ENCODE measurements at places on chromosomes 12 and 14.
A peak's percentile ranks its signal among the peaks of the same experiment; 100 is the strongest.

- ATAC-seq, result peak; percentile 89
Measured at GRCh38 chr12:30599608-30600007, 96.1 kb downstream of the IPO8 start.

GRCh38 chr14:59117754-59118528 lies 70.5 kb upstream of the DAAM1 start:
- ATAC-seq, result no peak

GRCh38 chr12:109632342-109632741 lies 58.7 kb downstream of the MVK start:
- no peak for ATAC-seq

GRCh38 chr14:104446611-104447010 lies 133.0 kb upstream of the C14orf180 start:
- no peak for ATAC-seq

GRCh38 chr12:2648406-2648805 lies 146.4 kb upstream of the FKBP4 start:
- no peak for ATAC-seq

DNA sequence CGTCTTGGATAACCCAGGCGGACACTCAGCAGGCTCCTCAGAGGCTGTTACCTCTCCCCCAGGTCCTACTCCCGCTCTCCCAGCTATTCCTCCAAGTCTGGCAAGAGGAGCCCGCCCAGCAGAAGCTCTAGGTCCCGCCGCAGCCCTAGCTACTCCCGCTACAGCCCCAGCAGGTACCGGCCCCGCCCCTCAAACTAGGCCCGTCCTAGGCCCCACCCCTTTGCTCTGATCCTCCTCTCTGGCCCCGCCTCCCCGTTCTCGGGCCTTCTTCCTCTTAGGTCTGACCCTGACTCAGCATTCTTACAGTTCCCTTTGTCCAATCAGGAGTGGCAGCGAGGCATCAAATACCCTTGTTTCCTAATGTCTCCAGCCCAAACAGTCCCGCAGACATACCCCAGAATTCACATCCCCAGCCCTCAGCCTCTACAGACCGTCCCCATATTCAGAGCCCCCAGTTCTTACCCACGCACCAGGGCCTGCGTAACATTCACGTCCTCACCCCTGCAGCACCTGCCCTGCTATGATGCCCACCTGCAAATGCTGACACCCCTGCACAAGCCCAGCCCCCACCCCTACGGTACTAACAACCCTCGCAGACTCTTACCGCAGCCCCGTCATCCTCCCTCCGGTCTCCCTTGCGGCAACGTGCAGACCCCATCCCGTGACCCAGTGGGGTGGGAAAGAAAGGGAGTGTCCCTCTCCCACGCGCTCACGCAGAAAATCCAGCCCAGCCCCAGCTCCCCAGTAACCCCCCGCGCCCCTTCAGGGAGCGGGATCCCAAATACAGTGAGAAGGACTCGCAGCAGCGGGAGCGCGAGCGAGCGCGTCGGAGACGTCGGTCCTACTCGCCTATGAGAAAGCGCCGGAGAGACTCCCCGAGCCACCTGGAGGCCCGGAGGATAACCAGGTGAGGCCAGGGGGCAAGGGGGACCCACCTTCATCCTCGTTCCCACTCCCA lies 25.0 kb upstream of the HSPB8 start:
- ATAC-seq, result peak; percentile 79

DNA sequence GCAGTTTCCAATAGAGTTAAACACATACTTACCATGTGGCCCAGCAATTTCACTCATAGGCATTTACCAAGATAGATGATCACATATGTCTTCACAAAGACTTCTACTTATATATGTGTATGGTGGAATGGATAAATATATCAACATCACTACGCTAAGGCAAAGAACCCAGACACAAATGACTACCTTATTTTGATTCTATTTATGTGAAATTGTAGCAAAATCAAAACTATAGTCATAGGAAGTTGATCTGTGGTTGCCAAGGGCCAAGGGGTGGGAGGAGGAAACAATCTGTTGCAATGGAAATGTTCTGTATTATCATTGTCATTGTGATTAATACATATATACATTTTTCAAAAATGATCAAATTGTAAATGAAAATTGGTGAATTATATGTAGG lies 47.7 kb upstream of the ANP32D start:
- ATAC-seq, result no peak

DNA sequence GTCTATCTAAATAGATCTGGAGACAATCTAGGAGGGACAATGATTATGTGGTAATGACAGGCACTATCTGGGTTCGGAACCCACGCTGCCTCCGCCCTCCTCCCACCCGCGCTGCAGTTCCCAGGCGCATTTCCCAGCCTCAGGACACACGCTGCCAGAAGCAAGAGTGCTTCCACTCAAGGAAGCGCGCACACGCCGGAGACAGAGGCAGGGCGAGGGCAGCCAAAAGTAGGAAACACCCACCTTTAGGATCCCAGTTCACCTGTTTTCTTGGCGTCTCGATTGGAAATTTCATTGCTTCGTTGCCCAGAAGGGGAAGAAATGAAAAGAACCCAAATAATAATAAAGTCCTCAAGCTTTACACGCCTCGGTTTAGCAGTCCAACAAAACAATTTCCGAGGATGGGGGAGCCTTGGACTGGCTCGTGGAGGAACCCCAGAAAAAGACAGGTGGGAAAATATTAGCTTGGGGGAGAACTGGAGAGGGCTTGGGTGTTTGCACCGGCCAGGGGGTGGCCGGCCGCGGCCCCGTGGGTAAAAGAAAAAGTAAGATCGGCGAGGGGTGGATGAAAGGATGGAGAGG lies 474 bp downstream of the KCNK10 start:
- no peak for ATAC-seq

DNA sequence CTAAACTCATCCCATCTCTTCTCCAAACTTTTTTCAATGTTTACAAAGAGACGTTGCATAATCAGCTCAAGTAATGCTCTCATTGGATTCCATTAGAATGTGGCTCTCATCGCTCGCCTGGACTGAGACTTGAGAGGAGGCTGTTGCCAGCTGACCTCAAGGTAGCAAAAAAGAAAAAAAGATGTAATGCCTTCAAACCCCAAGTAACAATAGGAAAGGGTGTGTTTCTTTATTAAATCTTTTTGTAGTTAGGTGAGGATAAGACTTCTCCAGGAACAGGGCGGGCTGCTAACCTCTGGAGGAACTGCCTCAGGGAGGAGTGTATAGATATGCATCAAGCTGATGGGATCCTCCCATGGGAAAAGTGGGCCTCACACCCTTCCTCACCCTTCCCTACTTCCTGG lies 956 bp upstream of the PTHLH start:
- ATAC-seq, result peak; percentile 18

GRCh38 chr12:106097011-106097410 lies 41.7 kb downstream of the NUAK1 start:
- ATAC-seq, result peak; percentile 72

DNA sequence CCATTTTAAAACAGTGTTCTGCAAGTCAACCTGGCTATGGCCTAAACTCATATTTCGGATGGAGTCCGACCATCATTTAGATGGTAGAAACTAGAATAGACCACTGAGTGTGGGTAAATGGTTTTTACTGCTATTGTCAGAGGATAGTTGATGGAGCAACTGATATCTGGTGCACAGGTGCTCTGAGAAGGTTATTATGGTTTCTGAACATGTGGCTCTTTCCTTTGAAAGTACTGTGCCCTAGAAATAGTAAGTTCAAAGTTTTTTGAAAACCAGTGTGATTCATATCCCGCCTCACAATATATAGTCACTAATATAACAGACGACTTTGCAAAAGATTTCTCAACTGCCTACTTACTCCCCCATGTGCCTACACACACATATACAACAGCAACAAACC lies 64.4 kb upstream of the BTG1 start:
- ATAC-seq, result no peak

DNA sequence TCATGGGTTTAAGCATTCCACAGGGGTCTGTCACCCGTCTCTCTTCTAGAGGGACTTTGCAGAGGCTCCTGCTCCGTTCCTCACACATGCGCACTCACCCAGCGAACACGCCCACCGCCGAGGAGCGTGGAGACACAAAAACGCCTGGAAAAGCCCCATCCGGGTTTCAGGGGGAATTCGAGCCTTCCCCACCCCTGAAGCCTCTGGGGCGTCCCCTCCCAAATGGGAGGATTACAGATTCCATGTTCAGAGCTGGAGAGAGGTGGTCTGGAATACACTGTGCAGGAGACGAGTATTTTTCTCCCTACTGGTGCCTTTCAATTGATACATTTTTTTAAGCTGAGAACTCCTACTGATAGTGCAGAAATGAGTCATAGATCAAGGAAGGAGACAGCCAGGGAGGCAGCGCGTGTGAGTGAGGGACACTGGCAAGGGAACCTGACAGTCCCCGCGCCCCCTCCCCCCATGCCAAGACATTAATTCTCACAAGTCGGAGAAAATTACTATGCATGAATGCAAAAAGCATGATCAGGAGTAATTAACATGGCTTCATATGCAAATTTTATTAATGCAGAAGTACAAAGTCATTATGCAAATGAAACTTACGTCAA lies 36.9 kb downstream of the BCL11B start:
- no peak for ATAC-seq

GRCh38 chr12:29889737-29890136 lies 106.0 kb upstream of the TMTC1 start:
- no peak for ATAC-seq

DNA sequence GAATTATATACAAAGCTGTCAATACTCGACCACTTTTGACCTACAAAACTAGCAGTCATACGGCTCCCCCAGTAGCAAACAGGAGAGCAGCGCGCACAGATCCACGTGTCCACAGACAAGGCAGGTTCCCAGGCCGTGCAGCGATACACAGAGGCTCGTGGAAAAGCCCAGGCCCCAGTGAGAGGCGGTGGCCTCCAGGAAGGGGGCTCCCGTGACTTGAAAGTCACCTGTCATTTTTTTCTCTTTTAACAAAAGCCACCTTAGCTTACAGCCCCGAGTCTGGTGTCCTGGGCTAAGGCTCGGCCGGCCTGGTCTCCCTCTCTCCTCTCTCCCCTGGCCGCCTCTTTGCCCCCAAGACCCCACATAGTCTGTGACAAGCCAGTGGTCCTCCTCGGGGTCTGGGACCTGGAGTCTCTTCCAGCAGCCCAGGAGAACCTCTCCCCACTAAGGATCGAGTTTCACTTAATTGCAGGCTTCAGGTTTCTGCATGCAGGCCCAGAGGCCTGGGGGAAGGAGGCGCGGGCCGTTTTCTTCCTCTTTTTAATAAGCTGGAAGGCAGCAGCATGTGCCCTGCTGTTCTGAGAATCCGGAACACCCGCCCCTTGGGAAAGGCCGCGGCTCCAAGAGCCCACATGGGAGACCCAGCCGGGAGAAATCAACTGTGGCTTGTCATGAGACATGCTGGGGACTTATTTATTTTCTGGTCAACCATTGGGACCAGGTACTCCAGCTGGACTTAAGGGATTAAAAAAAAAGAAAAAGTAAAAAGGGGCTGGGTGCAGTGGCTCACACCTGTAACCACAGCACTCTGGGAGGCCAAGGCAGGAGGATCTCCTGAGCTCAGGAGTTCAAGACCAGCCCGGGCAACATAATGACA lies 15.9 kb downstream of the NCOR2 start:
- ATAC-seq, result no peak

- peak; percentile 44 for ATAC-seq
Measured at GRCh38 chr12:6072302-6072752, 52.1 kb downstream of the VWF start.

DNA sequence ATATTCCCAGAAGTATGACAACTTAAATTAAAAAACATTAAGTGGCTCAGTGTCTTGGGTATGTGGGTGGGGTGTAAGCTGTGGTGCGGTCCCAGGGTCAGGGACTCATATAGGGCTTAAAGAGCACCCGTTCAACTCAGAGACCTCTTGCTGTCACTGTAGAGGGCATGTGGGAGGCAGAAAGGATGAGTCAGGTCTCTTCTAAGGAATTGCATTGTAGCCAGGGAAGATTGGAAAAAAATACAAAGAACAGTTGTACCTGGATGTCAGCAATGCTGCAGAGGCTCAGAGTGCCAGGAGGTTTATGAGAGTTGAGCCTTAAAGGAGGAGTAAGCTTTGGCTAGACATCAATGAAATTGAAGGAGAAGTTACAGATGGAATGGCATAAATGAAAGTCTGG lies 104.1 kb downstream of the MYRFL start:
- ATAC-seq, result no peak

- ATAC-seq, result no peak
Measured at GRCh38 chr14:65548878-65549277, 136.3 kb downstream of the FUT8 start.

DNA sequence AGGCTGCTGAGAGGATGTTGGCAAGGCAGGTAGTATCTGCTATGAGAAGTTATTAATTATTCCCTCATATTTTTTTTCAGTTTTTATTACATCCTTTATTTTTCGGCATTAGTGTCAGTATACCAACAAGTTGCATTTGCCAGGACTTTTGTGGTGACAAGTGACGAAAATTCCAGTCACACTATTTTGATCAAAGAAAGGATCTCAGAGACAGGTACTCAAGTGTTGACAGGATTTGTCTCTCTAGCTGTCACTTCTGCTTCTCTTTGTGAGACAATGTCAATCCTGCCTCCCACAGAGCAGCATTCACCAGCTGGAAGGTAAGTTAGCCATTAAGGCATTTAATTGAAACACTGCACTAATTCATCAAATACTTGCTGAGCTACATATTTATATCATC lies 18.0 kb upstream of the IFNG start:
- no peak for ATAC-seq

DNA sequence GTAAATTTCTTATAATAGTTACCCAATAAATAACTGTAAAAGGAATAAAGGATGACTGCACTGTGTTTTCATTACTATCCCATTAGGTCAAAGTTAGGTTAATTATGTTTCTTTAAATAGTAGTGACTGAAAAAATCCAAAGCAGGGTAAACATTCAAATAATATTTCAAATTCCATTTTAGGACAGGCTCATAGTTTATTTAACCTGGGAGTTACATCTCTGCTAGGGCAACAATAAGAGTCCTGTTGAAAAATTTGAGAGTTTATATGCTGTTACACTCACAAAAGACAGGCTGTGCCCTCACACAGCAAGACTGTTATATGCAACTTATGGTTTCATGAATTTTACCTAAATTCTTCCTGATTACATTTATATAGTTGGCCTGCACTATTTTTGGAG lies 8.0 kb downstream of the ERP27 start:
- ATAC-seq, result no peak

- no peak for ATAC-seq
Measured at GRCh38 chr14:94875256-94875655, 105.3 kb upstream of the GSC start.

DNA sequence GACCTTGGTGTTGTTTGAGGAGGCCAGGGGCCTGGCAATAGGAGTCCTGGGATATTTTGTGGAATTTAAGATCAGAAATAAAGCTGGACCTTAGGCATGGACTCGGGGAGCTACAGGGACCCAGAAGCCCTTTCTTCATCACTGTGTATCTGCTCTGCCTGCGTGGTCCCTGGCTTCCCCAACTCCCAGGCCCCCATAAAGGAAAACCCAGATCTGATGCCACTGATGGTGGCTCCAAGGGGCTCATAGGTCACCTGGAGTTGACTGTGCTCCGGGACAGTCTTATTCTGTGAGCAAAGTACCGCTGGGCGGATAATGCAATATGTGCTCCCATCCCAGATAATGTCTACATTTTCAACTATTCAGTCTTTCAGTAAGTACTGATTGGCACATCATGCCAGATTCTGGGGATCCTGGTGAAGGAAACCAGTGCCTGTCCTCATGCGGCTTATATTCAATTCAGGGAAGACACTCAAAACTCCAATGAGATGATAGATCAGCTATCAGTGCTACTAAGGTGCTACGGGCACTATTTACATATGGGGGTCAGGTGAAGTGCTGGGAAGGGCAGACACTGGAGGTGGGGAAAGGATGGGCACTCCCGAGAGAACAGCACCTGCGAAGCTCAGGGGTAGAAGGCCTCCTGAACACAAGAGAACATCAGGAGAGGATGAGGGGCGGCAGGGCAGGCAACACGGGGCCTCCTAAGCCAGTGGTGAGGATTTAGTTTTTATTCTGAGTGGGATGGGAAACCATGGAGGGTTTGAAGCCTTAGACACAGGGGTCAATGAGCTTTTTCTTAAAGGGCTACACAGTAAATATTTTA lies 5.5 kb upstream of the SELPLG start:
- no peak for ATAC-seq

Measured in esophagus mucosa (tissue), 1 donor.